Activated CD4-positive, CD25-positive, alpha-beta regulatory T cell treated with anti-CD3 and anti-CD28 coated beads, Interleukin-2, amount 50 U/mL, for 72 hours (primary cell): ENCODE measurements at places on chromosomes 4 and X.

GRCh38 chr4:134201216-134202161 lies at the start of gene PABPC4L:
TSS of gene PABPC4L (minus strand) at chr4:134201789. CDS start at chr4:134201019, 770 bp downstream.
- DNase-seq = no peak

DNA sequence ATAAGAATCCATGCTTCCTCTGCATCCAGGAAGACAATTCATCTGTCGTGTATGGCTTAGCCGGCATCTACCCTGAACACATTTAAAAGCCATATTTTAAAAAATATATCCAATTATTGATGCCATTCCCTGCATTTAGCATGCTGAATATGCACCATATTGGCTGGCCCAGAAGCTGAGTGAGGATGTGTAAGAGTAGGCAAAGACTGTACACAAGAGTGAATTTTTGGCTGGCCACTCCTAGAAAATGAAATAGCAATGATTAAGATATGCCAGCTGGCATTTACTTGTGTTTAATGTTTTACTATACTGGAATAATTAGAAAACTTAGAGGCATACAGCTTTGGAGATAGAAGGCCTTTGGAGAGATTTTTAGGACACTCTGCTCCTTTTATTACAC lies 25.8 kb downstream of the GABRA4 start:
- DNase-seq = no peak

GRCh38 chrX:16465081-16465876 lies 184.7 kb upstream of the S100G start:
- DNase-seq = no peak

GRCh38 chr4:3715061-3715854 lies 50.9 kb upstream of the ADRA2C start:
- no peak for DNase-seq

DNA sequence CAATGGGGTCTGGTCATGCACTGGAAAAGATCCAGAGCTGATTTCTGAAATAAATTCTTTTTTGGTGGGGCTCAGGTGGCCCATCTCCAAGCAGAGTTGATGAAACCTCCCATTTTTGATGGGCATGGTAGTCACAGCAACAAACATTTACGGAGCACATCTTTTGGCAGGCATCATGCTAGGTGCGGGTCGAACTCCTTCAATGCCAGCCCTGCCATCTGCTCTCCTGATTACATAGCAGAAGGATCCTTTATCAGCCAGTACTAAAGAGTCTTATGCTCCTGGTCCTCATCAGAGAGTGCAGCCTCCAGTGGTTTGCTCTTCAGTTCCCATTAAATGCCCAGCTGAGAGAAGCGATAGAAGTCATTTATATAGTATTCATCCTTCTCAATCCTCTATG lies 121.7 kb downstream of the GRXCR1 start:
- no peak for DNase-seq

- no peak for DNase-seq
These were observed 74.9 kb downstream of the METTL14 start for GRCh38 chr4:118760092-118760491.

- DNase-seq = no peak
These were observed 35.1 kb downstream of the CLDN22 start for GRCh38 chr4:183284965-183285364.

DNA sequence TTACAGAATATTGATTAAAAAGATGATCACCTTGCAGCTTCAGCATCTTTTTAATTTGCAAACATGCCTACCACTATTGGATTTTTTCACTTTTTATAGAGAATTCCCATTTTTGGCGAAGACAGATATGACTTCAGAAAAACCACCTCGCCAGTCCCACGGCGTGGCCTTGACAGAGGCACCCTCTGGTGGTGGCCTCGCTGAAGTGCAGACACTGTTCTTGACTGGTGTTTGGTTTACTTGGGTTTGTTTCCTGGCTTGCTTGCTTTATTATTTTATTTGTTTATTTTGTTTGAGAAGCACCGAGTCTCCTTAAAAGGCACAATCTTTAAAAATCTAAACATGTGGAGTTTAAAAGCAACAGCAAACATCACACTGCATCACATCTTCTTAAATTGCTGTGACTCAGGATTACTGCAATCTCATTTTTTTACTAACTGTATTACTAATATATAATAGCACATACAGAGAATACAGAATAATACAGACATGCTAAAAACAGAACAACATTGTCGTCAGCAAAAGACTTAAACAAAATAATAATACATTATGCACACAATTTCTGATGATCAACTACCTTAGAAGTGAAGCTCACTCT lies 13.1 kb upstream of the AMTN start:
- DNase-seq = peak; percentile 42

DNA sequence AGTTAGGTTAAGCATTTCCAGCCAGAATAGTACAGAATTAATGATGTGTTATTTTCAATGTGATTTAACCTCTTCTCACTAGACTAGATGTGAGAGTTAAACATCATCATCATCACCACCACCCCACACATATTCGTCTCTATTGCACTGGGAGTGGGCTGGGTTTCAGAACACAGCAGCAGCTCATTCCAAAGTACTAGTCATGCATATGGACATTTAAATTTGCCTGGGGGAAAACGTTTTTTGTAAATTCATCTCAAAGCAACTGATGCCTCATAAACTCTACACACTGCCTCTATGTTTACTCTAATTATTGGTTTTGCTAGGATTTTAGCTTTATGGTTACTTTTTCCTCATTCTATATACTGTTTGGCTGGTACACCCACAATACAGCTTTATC lies 509.1 kb downstream of the PPP4R3C start:
- no peak for DNase-seq

DNA sequence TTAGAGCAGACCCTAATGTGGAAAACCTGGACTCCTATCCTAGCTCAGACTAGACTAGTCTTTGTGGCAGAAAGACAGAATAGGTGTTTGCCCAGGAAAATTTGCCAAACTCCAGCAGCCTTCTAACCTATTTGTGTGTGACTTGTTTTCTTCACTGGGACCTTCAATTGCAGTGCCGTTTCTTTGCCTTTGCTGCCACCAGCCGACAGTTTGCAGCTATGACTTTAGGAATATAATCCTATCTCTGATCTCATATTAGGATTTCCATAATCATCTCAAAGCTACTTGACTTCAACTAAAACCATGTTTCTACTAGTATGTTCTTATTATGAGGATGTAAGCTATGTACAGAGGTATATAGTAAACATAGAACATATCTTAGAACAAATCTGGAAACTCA lies 60.2 kb upstream of the PGAM4 start:
- no peak for DNase-seq

GRCh38 chr4:134906404-134907023 lies 704.9 kb upstream of the PABPC4L start:
- DNase-seq = no peak

- DNase-seq = peak; percentile 70
These were observed 13.9 kb upstream of the PRDM8 start for GRCh38 chr4:80183250-80184052.
